Activated CD8-positive, alpha-beta T cell treated with anti-CD3 and anti-CD28 coated beads for 36 hours (primary cell): ENCODE measurements at places on chromosomes 3 and 15. TPM values are rescaled to one million over a fixed set of nuclear protein-coding genes. Genes with fewer than 3 reads are reported as not detected.

GRCh38 chr3:41267975-41268640, 68.8 kb downstream of the CTNNB1 start:
- H3K27me3 ChIP-seq, result no peaks in the 10 kb centered on the region
- H3K27ac ChIP-seq, result no peak overlapping the region
- H3K4me3 ChIP-seq, result no peak overlapping the region

GRCh38 chr15:66863390-66864085, 161.5 kb downstream of the SMAD6 start:
- no peak overlapping the region for H3K4me3 ChIP-seq
- H3K27me3 ChIP-seq, result peaks cover 19% of the 10 kb centered on the region

DNA sequence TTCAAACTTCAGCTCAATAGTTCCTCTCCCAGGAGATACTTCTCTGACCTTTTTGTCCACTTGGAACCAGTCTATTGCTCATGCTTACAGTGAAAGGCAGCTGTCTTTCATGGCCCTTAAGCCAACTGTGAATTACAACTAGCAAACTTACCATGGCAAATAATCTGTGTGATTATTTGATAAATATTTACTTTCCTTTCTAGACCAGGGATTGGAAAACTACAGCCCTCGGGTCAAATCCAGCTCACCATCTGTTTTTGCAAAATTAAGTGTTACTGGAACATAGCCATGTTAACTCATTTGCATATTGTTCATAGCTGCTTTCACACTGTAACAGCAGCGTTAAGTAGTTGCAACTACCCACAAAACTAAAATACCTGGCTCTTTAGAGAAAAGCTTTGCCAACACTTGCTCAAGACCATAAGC, 289.1 kb upstream of the MCTP2 start:
- no peaks in the 10 kb centered on the region for H3K36me3 ChIP-seq
- H3K4me1 ChIP-seq, result no peaks in the 10 kb centered on the region
- H3K4me3 ChIP-seq, result no peak overlapping the region
- no peak overlapping the region for H3K27ac ChIP-seq

DNA sequence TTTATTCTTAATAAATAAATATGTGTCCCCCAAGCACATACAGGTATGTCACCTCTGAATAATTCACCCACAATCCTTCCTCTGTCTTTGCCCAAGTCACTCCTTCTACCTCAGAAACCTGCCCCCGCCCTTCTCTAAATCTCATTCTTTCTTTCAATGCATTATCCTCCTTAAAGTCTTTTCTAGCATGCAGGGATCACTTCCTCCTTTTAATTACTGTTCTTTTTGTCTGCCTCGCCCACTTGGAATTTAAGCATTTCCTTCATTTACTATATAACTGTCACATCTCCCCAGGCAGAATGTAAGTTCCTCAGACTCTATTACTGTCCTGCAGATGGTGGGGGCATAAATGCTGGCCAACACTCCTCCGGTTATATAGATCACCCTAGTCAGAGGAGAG, 7.8 kb downstream of the CCDC80 start:
- H3K4me1 ChIP-seq, result peaks cover 8% of the 10 kb centered on the region
- no peak overlapping the region for H3K27ac ChIP-seq
- H3K27me3 ChIP-seq, result peaks cover 2% of the 10 kb centered on the region
- DNase-seq, result no peak

DNA sequence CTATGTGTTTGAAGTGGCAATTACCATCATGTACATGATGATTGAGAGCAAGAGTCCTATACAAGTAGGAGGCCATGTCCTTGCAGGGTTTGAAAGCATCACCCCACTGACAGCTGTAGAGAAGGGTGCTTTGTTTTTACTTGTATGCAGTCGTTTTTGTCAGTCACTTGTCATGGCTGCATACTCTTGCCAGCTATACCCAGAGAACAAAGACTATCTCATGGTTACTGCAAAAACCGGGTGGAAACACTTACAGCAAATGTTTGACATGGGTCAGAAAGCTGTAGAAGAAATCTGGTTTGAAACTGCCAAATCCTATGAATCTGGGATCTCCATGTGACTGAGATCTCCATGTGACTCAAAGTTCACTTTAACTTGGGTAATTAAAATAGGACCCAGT, 6.9 kb upstream of the PSMA4 start:
- H3K27me3 ChIP-seq, result no peaks in the 10 kb centered on the region
- H3K4me1 ChIP-seq, result no peaks in the 10 kb centered on the region
- H3K4me3 ChIP-seq, result no peak overlapping the region
- no peaks in the 10 kb centered on the region for H3K36me3 ChIP-seq
- DNase-seq, result no peak
- H3K27ac ChIP-seq, result no peak overlapping the region

DNA sequence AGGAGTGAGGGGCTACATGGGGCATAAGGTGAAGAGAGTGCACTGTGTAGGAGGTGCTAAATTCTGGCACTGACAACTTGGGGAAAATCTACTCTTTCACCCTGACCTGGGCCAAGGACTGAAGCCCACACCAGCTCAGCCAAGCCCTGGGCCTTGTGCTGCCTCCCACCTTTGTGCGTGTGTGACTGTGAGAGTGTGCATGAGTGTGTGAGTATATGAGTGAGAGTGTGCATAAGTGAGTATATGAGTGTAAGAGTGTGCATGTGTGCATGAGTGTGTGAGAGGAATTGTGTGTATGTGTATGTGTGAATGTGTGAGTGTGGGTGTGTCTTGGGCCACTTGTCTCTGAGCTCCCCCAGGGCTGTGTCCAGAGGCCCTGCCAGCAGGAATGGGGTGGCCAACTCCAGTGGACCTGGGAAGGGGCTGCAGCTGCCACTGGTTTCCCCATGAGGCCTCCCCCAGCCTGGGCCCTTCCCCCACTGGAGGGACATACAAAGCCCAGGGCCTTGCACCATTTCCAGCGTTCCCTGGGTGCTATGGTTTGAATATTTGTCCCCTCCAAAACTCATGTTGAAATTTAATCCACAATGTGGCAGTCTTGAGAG, 15.2 kb downstream of the C3orf22 start:
- no peak overlapping the region for H3K27ac ChIP-seq
- H3K36me3 ChIP-seq, result no peaks in the 10 kb centered on the region
- DNase-seq, result no peak
- no peak overlapping the region for H3K4me3 ChIP-seq

DNA sequence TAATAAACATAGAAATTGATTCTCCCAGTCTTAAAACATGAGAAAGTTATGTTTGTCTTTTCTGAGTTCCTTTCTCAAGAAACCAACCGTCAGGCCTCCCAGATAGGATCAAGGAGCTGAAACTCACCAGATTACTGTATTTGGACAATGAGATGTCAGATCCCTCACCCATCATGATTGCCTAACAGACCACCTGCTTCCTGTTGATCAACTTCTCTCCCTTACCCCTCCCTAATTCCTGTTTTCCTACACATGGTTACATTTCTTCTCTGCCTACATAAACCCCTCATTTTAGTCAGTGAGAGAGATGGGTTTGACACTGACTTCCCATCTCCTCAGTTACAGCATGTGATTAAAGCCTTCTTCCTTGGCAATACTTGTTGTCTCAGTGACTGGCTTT, 917.5 kb downstream of the FHIT start:
- peaks cover 8% of the 10 kb centered on the region for H3K4me1 ChIP-seq
- H3K27ac ChIP-seq, result no peak overlapping the region

The TUSC2 gene
- total RNA-seq, result 16.7 TPM

The LDHAL6B gene
- not detected for total RNA-seq

The LSG1 gene
- total RNA-seq, result 41.3 TPM
